ENCODE measurements at places on chromosomes 3 and 15. TPM values are rescaled to one million over a fixed set of nuclear protein-coding genes. Genes with fewer than 3 reads are reported as not detected.

DNA sequence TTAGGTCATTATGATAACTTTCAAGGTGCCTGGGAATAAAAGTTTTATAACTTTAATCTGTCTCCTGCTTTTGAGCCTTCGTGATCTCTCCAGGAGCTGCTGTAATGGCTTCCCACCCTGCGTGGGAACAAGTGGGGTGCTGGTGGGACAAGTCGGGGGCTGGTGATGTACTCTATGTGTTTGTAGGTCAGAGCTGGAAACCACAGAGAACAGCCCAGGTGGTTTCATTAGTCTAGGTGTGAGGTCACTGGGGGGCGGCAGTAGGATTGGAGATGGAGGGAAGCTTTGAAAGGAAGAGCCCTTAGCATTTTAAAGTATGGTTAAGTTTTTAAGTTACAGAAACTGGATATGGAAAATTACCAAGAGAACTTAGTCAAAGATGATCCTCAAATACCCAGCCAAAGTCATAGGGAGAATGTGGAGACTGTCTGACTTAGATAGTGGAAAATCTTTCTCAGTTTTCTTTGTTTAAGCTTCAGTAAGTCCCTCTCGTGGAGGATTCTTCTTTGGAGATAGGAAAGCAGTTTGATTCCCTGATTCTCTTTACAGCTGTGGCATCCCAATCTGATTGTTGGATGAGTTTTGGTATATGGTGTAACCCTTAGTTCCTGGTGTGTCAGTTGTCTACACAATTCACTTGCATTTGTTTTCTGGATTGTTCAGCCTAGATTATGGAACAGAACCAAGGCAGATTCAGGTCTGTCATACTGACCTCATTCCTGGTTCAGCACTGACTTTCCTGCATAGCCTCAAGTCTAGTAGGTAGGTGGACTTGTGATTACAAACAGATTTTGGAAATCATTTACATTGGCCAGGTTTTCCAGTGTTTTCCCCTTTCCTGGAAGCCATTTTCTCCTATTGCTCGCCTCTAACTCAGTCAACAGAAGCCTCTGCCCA is 115.6 kb downstream of the FNDC3B start:
- DNase-seq, result no peak

DNA sequence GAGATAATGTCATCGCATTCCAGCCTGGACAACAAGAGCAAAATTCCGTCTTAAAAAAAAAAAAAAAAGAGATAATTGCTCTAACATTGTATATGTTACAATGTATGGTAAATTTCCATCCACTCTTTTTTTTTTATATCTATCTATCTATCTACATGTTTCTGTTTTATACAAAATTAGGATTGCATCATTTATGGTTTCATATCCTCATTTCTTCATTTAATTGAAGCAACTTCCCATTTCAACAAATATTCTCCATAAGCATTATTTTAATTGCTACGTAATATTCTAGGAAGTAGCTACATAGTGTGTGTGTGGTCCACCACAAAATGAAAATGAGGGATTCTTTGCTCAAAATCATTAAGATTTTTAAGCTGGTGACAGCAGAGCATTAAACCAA is 18.4 kb downstream of the RBP1 start:
- no peak for DNase-seq

- no peak for DNase-seq
Measured at GRCh38 chr15:49989498-49989897, 129.5 kb downstream of the ATP8B4 start.

GRCh38 chr3:49359623-49360022 is 1.5 kb upstream of the GPX1 start:
- DNase-seq, result no peak

DNA sequence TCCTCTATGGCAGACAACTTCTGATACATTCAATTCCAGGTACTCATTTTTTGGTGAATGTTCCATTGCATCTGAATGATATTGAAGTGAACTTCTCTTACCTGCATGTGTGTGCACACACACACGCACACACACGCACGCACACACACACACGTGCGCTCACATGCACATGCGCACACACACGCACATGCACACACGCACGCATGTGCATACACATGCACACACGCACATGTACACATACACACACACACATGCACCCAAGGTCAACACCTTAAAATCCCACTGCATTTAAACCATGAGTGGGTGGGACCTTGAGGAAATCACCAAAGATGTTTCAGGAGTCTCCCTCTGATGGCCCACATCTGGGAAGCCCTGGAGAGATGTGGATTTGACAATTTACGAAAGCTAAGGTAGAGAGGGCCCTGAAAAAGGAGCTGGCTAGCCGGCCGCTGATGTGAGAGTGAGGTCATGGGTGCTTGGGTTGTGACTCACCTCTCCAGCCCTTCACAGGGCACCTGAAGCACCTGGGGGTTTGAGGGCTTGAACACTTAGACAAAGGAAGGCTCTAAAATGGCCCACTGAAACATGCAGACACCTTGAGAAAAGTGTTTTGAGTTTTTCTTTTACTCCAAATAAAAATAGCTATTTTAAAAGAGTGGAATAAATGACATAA is 269.1 kb upstream of the LRRFIP2 start:
- DNase-seq, result no peak

DNA sequence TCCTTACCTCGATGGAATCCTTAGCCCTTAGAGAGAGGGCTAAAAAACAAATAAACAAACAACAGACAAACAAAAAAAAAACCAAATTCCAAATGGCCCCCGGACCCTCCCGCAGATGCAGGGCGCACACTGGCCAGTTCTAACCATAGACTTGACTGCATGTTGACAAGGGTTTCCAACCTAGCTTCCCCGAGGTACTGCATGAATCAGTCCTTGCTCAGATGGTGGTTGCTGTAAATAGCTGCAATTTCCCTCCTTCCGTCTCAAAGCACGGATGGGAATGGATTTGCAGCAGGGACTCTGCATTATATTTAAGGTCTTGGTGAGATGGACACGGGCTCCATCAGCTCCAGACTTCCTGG is 162.8 kb downstream of the CD47 start:
- DNase-seq, result no peak

The AQR gene
- total RNA-seq, result 12.8 TPM
